ENCODE measurements at places on chromosomes 3 and 15.

DNA sequence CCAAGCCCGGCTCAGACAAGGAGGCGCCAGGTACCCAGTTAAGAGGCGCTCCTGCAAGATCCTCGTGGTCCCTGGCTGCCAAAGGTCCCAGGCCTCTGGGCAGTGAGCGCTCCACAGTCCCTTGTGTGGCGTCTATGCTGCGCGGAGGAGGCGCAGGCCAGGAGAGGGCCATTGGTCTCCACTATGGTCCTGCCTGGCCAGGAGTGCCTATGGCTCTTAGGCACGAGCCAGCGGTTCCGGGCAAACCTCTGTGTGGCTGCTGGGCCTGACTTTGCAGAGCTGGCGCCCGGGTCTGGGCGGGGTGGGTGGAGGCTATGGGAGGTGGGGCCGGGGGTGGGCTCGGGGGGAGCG lies 660 bp upstream of the ADAMTSL3 start:
- DNase-seq = no peak

DNA sequence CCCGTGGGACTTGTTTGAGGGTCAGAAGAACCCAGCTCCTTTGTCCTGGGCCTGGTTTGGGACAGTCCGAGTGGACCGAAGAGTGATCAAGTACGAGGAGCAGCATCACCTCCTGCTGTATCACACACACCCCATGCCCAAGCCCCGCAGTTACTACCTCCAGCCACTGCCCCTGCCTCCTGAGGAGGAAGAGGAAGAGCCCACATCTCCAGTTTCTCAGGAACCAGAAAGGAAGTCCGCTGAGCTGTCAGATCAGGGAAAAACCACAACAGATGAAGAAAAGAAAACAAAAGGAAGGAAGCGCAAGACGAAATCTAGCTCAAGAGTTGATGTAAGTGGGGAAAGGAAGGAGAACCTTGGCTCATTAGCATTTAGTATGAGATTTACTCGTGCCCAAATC lies 3.3 kb upstream of the P2RY12 start:
- DNase-seq = no peak

DNA sequence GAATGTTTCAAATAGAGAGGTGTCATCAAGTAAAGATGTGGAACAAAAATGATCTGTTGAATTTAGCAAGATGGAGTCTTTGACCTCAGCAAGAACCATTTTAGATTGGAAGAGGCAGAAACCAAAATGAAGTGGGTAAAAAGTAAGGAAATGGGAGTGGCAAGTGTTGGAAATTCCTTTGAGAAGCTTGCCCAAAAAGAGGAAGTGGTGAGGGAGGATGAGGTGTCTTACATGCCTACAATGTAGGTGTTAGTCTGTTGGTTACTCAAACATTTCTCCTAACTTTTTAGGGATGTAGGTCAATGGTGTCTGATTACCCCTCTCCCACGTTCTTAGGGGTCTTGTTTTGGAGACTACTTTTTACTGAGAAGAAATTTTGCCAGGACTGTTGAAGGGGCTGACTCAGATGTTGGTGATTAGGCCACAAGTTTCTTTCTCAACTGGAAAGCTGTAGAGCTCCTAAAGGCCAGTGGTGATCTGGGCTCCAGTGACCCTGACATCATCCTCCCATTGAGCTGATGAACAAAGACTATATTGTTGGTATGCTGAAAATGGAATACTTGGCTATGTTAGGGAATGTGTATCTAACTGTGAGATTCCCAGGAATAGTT lies 5.1 kb downstream of the PPP2R3A start:
- DNase-seq = peak; percentile 58

GRCh38 chr15:91989821-91990220 lies 136.3 kb downstream of the SLCO3A1 start:
- no peak for DNase-seq

DNA sequence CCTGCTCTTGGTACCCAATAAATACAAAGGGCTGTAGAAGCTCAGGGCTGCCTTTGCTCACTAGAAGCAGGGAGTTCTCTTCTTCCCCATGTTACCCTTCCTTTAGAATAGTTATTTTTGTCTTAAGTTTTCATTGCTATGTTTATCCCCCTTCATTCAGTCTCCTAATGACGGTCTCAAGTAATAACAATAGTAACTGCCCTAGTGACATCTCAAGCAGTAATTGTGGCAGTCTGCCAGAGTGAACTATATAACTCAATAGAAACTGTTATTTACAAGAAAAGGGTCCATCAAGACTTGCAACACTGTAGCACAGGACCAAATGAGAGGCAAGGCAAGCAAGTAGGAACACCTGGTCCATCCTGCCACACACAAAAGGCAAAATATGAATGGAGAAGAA lies 32.5 kb upstream of the SIN3A start:
- no peak for DNase-seq

- peak; percentile 37 for DNase-seq
Observed at GRCh38 chr15:49875392-49875791, 243.6 kb downstream of the ATP8B4 start.

DNA sequence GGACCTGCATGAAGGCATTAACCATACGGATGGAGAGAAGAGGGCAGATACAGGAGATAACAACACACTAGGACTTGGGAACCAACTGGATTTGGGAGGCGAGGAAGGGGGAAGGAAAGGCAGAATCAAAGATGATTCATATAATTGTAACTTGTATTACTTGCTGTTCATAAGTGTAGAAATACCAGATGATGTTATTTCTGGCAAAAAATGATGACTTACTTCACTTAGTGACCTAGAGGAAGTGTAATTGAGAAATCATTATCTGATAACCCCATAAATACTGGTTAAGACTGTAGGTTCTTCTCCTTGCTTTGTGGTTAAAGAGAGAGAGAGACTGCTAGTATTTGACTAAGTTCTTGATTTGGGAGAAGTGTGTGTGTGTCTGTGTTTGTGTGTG lies 50.5 kb upstream of the GK5 start:
- DNase-seq = peak; percentile 14

GRCh38 chr3:45647148-45647619 lies 42.0 kb upstream of the SACM1L start:
- DNase-seq = peak; percentile 95

GRCh38 chr3:171982828-171983227 lies 56.5 kb upstream of the FNDC3B start:
- DNase-seq = peak; percentile 66

DNA sequence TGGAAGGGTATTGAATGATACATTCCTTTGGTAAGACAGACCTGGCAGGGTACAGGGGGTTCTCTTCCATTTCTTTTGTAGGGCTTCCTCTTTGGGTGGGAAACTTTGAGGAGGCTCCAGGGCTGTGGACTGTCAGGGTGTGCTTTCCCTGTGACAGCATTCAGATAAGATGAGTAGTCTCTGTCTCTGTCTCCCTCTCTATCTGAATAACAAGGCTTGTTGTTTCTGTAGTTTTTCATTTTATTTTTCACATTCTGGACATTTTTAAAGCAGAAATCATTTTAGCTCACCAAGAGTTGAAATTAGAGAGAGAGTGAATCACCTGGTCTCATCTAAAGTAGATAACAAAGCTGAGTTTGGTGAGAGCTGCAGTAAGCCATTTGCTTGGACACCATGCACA lies 100.8 kb upstream of the TPM1 start:
- no peak for DNase-seq

Measured in PC-3 (cell line).